ENCODE measurements at places on chromosomes 2 and 18.

DNA sequence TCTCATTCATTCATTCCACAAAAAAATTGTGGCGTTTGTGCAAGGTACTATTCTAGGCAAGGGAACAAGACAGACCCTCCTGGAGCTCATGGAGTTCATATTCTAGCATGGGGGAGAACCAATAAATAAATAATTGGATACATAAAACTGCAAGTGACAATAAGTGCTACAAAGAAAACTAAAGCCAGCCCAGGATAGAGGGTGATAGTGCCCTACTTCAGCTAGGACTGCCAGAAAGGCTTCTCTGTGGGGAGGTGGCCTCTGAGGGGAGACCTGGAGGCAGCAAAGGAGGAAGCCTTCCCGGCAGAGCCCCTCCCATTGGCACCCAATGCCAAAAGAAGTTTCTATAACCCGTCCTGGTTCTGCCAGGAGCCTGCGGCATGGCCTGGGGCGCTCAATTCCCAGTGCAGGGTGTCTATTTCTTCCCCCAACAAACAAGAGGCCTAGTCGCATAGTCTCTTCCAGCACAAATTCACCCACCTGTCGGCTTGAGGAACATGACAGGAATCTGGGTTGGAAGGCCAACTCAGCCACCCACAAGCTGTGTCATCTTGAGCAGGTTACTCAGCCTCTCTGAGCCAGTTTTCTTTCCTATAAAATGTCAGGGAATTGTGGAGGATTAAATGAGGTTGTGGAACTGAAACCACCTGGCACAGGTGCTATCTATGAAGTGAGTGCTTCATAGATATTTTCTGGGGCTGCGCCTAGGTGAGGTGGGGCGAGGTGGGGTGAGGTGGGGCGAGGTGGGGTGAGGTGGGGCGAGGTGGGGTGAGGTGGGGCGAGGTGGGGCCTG lies 94.3 kb downstream of the ZFP36L2 start:
- DNase-seq, result no peak

DNA sequence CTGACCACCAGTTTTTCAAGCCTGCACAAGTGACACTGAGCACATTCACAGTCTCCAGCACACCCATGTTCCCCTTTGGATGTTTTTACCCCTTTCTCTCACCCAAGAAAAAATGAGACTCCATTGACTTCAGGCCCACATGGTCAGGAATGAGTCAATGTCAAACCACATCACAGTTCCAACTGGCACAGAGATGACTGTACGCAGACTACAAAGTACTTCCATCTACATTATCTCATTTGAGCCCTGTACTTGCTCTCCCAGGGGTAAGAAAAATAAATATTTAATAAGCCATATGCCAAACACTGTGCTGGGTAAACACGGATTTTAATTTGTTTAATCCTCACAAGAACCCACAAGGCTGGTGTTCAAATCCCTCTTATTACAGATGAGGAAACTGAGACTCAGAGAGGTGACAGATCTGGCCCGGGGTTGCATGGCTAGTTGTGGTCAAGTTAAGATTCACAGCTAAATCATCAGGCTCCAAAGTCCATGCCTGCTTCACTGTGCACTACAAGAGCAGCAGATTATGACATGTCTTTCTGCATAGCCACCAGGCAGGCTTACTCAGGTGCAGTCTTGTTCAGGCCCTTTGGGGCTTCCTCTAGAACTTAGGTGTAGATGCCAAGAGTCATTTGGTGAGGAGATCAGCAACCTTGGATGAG lies 106.1 kb downstream of the TXNL1 start:
- DNase-seq, result no peak

DNA sequence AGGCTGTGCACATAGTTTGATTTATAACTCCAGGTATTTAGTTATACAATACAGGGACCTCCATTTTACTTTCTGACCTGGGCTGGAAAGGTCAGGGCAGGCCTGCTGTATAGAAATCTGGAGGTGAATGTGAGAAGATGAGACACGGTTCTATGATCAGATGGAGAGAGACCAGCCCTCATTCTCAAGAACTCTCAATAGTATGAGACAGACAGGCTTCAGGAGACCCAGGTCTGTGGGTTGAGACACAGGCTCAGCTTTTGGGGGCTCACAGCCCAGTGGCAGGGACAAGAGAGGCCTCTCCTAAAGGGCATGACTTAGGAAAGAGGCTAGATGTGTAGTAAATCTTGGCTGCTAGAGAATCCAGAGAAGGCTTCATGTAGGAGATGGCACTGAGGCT lies 719 bp upstream of the ATP6V1B1 start:
- DNase-seq, result no peak

GRCh38 chr2:239129147-239129920 lies 271.5 kb downstream of the HDAC4 start:
- no peak for DNase-seq

DNA sequence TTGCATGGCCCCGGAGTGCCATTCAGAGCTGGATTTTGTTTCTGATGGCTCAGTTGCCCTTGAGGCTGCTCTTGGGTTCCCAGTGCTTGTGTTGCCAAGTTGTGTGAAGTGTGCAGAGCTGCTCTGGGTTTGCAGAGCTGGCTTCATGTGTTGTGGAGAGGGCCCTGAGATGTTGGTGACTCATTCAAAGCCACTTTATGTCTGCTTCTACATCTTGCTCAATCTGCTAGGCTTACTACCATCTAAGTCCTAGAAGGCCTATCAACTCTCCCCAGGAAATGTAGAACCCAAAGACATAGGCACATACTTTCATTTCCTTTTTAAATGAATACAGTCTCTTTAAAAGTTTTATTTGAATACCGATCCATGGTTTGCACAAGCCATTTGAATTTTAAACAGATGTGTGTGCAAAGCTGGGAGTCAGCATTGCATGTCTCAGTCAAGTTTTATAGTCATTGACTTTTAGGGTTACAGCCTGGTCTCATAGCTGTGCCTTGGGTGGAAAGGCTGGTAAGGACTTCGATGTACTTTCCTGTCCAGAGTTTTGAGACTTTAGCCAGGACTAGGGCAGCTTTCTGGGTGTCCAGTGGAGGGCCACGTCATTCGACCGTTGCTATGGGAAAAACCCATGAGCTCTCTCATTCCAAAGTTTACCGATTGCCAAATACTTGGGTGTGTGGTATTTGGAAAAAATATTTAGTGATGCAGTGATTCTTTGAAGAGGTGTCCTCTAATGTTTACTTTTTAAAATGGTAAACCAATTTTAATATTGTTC lies 105.0 kb downstream of the LTBP1 start:
- no peak for DNase-seq

DNA sequence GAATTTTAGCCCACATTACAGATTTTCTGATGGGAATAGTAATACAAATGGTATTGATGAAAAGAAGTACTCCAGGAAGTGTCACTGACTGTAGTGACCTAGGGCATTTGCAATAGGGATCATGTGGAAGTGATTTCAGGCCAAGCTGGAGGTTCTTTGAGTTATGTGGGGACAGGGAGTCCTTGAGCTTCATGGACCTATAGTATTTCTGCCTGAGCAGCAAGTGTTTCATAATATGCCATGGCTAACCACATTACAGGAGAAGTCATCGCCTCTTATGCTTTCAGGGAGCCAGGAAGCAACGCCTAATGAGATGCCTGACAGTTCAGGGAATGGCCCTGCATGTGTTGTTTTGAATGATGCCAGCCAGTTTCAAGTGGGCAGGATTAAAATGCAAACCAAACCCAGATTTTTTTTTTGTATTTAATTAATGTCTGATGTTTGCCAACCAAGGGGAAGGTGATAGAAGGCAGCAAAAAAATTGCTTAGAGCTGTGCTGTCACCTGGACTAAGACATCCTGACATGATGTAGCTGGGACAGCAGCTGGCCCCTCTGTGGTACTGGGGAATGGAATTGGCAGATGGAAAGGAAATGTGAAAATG lies 109.5 kb downstream of the RAPGEF4 start:
- no peak for DNase-seq

DNA sequence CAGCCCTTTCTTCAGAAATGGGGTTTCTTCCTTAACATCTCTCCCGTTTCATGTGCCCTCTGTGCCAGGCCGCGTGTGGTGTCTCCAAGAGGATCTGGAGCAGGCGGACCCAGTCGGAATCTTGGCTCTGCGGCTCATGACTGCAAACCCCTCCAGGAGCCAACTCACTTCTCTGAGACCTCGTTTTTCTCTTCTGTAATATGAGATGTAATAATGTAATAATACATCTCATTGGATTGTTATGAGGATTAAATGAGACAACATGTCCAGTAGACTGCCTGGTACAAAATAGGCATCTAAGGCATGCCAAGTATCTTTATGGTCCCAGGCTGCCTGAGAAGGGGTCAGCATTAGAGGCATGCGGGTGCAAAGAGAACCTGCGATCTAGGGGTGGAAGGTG lies 221.3 kb upstream of the REV1 start:
- no peak for DNase-seq

DNA sequence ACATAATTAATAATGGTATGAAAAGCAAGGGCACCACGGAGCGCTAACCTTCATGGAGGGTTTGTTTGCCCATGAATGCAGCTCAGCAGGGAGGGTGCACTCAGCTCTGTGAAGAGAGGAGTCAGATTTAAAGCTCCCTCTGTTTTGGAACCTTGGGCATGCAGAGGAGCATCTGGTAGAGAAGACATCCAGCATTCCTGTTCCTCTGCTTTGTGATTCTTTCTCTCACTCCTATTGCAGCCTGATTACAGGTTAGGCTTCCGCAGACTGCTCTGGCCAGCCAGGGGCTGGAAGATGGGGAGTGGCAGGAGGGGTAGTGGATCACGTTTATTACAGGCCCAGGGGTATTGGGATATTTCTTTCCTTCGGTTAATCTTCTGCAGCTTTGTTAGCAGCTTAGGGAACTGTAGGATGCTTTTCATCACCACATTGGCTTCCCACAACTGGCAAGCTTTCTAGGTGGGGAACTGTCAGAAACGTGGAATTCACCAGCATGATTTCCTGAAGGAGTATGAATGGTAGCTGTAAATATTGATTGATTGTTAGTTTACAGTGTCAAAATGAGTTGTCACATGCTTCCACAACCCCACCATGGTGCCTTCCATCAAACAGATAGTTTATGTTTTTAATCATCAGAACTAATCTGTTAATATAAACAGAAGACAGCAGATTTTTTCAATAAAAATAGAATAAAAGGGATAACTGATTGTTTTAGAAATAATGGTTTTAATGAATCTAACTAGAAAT lies 201.1 kb downstream of the VAPA start:
- DNase-seq, result no peak

DNA sequence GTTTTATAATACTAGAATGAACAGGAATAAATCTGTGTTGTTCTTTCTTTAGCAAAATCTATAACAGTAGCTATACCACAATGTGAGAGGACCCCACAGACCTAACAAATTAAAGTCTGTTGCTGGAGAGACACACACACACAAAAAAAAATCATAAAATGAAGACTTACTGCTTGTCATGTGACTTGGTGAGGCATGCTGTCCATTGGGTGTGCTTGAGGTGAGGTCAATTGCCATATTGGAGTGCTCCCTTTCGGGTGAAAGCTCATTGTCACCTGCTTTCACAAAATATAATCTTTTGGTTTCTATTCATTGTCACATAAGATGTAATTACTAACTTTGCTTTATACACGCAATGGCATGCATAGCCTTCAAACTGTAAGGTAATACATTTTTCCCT lies 3.9 kb downstream of the IKZF2 start:
- no peak for DNase-seq

GRCh38 chr2:98852932-98853331 lies 83.1 kb downstream of the CRACDL start:
- no peak for DNase-seq

DNA sequence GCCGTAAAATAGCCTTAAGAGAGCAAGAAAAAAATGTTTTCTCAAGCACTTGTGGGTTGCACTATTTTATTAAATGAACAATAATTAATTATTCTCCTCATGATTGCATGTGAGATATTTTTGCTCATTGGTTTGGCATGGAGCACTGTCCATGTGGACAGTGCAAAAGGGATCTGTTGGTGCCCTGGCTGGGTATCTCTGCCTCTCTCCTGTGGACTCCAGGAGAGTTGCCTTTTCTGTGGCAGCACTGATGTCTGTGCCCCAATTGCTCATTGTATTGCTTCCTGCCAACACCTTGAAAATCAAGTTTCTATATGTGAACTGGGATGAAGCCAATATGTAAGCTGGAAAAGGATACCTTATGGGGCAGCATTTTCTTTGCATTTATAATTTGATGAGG lies 131.7 kb downstream of the SETBP1 start:
- DNase-seq, result no peak

GRCh38 chr18:48356151-48356745 lies 52.9 kb downstream of the ZBTB7C start:
- no peak for DNase-seq

DNA sequence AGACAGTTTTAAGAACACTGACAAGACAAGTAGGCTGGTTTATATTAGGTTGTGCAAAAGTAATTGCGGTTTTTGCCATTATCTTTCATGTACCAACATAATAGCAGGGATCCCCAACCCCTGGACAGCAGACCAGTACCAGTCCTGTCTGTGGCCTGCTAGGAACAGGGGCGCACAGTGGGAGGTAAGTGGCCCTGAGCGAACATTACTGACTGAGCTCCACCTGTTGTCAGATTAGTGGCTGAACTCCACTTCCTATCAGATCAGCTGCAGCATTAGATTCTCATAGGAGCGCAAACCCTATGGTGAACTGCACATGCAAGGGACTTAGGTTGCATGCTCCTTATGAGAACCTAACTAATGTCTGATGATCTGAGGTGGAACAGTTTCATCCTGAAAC lies 921.9 kb downstream of the CCDC85A start:
- no peak for DNase-seq

GRCh38 chr2:3126171-3126910 lies 251.3 kb downstream of the EIPR1 start:
- DNase-seq, result no peak

- no peak for DNase-seq
Observed at GRCh38 chr2:208033701-208034502, 8.6 kb upstream of the PLEKHM3 start.

DNA sequence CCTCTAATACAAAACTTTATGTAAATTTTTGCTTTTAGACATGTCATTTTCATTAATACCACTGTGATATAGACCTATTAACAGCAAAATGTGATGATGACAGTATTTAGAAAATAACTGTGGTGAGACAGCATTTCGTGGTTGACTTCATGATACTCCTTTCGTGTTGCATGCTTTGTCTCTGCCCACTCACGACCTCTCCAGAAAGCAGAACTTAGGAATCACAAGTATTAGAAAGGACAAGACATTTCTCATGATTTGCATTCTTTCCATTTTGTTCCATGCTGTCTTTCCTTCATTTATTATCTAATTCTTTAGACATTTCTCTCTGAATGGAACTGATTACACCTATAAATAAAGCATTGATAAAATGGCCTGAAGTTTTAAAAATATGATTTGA lies 85.2 kb upstream of the POU3F3 start:
- DNase-seq, result no peak
